ENCODE measurements at places on chromosomes 2 and 18. TPM values are rescaled to one million over a fixed set of nuclear protein-coding genes. Genes with fewer than 3 reads are reported as not detected.
A peak's percentile ranks its signal among the peaks of the same experiment; 100 is the strongest.

DNA sequence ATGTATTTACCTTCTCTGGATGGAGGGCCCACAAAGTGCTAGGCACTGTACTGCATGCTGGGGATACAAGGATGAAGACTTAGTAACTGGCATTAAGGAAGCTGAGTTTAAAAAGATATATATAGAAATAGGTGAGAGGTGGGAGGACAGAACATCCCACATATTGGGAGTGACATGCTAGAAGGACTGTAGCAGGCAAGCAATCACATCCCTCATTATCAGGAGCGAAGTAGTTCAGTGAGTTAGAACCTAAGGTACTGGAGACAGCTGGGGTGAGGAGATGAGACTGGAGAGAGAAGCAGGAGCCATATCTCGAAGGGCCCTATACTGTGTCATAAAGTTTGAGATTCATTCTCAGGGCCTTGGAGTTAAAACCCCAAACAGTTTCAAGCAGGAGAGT is 10.9 kb upstream of the OSBPL1A start:
- no peak for DNase-seq

DNA sequence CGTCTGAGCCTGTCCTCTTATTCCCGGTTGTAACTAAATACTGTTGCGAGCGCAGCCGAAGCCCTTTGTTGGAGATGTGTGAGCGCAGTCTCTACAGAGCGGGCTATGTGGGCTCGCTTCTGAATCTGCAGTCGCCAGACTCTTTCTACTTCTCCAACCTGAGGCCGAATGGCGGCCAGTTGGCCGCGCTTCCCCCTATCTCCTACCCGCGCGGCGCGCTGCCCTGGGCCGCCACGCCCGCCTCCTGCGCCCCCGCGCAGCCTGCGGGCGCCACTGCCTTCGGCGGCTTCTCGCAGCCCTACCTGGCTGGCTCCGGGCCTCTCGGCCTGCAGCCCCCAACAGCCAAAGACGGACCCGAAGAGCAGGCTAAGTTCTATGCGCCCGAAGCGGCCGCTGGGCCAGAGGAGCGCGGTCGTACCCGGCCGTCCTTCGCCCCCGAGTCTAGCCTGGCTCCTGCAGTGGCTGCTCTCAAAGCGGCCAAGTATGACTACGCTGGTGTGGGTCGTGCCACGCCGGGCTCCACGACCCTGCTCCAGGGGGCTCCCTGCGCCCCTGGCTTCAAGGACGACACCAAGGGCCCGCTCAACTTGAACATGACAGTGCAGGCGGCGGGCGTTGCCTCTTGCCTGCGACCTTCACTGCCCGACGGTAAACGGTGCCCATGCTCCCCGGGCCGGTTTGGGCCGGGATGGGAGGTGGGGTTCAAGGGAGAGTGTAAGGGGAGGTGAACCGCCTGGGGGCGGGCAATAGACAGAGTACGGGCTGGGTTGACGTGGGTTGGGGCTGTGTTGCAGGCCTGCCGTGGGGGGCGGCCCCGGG is at the start of gene HOXD12:
Gene HOXD12, plus strand, starts transcription at position 68 of the 819 bp plus-strand sequence. Its CDS starts 7 bp downstream, at position 75.
- no peak for DNase-seq

Gene SNED1
- total RNA-seq: 9.6 TPM

DNA sequence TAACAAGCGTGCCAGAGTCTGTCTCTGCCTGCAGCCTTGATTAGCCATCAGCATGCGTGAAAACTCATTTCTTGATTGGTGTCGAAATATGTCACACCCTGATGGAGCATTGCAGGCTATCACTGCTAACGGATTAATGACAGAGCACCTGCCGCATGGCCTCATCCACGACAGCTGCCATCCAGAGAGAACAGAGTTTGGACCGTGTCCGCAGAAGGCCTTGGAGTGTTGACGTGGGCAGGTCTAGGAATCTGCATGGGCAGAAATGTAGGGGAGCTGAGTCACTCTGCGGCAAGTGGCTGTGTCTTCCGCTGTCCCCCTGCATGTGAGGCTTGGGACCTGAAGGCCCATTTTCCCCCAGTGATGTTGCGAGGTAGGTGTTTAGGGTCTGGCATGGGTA is 43.0 kb downstream of the KLHL29 start:
- no peak for DNase-seq

GRCh38 chr2:165833156-165833555 is 39.1 kb upstream of the GALNT3 start:
- DNase-seq: peak; percentile 52

Gene PUM2
- 99.3 TPM for total RNA-seq

DNA sequence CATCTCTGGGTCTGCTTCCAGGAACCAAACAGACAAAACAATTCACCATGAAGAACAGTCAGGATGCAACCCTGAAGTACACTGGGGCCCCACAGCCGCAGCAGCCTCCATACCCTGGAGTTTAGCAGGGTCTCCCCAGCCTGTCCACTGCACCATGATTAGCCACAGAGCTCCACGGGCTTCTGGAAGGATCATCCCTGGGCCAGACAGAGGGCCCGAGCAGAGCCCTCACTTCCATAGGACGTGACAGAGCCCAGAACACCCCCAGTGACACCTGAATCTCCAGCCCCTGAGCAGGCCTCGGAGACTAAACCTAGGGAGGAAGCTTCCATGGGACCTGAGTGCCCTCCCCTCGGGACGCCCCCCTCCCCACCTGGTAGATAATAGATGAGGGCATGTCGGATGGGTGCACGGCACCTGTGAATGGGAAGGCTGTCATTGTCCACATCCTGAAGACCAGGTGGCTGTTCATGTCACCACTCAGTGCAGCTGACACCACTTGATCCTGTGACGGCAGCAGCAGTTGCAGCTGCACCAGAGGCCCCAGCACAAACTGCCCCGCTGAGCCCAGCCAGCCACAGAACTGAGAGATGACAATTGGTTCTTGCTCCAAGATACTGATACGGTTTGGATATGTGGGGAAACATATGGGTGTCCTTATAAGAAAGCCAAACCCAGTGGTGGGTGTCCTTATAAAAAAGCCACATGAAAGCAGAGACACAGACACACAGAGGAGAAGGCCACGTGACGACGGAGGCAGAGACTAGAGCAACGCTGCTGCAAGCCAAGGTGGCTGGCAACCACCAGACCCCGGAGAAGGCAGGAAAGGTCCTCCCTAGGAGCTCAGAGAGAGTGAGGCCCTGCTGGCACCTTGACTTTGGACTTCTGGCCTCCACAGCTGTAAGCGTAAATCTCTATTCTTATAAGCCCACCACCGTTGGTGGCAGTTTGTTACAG is 23.2 kb downstream of the KIF1A start:
- DNase-seq: no peak

- no peak for DNase-seq
Measured at GRCh38 chr2:7436096-7436906, 519.1 kb downstream of the RNF144A start.

GRCh38 chr2:241891988-241892298 is 22.4 kb downstream of the RTP5 start:
- DNase-seq: no peak

- no peak for DNase-seq
Measured at GRCh38 chr2:105785095-105785847, 40.6 kb downstream of the NCK2 start.

DNA sequence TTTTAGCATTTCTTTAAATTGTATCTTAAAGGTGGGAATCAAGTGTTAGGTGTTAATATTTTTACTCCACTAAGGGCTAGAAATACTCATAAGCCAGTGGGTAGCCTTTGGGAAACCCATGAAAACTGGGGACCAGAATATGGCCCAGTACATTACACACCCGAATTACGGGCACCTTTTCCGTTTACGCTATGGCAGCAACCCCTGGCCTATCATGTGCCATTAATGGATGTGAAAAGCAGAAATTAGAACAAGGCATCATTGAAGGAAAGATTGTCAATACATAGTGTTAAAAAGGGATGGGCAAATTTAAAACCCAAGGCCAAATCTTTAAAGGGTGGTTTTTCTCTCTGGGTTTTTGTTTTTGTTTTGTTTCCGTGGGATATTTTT is 781 bp downstream of the FARP2 start:
- no peak for DNase-seq

Gene PDE11A
- total RNA-seq: 1.4 TPM

GRCh38 chr2:177314194-177314593 is 49.7 kb upstream of the NFE2L2 start:
- DNase-seq: no peak

DNA sequence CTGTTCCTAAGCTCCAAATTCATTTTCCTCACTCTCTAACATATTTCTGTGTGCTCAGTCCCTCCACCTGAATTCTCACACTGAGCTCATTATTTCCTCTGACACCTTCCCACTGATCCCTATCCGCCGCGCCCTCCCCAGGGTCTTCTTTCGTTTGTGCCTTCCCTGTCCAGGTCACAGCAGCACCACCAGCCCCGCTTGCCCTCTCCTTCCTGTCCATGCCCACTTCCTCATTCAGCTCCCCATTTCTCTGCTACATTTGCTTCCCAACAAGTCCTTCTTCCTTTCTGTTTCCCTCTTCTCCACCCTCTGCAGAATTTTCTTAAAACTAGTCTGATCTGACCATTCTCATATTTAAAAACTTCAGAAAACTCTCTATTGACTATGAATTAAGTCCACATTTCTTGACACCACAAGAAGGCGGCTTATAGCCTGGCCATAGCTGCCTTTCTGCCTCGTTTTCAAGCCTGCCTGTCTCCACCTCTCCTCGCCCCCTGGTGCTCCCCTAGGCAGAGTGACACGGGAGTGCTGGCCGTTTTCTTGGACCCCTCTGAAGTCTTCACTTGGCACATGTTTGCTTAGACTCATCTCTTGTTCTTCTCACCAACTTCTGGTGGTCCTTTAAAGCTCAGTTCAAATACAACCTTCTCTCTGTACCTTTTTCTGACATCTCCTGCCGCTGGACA is 138.7 kb upstream of the BOD1L2 start:
- DNase-seq: no peak

DNA sequence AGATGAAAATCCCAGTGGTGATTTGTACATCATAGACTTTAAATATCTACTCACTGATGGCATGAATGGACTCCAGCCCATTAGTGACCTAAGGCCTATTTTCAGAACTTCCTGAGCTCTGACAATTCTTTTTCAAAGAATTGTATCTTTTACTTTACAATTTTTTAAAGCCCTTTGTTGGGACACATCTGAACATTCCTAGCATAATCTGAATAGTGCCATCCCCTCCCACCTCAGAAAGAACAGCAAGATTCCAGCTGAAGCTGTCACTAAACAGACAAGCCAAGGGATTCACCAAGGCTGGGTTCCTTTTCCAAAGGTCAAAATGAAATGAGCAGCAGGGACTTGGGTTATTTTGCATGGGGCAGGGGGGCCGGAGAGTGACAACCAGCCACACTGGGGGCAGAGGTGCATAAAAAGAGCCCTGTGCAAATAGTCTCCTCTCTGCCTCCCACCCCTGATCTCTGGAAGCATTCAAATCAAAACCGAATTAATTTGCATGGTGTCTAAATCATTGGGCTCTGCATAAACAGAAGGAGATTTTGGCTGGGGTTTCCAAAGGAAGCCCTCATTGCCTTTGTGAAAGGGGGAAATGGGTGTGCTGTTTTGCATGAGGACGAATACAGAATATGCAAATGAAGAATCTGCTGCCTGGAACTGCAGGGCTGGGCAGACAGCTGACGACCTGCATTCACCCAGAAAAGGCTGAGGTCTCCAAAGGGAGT is 17.2 kb downstream of the EPHA4 start:
- no peak for DNase-seq

DNA sequence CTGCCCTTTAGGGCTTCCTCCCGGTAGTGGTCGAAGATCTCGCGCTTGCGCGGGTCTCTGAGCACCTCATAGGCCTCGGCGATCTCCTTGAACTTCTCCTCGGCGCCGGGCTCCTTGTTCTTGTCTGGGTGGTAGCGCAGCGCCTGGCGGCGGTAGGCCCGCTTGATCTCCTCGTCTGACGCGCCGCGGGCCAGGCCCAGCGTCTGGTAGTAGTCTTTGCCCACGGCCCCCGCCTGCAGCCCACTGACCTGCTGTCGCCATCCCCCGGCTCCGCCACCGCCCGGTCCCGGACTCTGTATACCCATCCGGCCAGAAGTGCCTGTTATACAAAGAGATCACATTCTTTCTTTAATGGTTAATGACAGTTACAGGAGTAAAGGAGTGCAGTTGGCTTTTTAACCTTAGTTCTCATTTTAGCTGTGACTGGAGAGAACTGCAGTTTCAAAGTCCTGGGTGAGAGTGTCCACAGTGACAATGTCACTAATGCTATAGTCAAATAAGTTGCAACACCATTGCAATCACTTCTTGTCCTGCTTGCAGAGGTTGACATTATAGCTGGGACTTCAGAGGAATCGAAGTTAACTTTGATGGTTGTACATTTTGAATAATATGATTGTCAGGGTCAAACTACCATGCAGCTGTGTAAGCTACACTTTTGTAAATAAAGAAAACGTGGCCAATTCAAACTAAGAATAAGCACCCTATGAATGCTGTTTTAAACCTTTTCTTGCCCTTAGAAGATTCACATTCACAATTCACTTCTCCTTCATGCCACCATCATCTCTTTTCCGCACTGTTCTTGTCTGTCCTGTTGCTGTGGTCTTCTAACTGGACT is 35.3 kb upstream of the CAVIN2 start:
- no peak for DNase-seq

DNA sequence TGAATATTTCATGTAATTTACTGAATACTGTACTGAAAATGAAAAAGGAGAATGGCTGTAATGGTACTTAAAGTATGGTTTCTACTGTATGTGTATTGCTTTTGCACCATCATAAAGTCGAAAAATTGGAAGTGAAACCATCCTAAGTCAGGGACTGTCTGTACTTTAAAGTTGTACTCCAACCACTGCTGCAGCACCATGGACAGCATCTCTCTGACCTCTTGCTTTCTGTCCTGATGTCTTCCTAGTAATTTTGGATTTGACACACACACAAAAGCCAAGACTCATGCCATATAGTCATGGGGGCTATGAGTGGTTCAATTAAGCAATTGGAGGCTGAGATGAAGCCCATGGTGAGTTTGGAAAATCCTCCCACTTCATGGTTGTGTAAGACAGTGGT is 256.3 kb upstream of the PKDCC start:
- DNase-seq: no peak

- no peak for DNase-seq
Measured at GRCh38 chr2:224638301-224638823, 53.2 kb upstream of the CUL3 start.

DNA sequence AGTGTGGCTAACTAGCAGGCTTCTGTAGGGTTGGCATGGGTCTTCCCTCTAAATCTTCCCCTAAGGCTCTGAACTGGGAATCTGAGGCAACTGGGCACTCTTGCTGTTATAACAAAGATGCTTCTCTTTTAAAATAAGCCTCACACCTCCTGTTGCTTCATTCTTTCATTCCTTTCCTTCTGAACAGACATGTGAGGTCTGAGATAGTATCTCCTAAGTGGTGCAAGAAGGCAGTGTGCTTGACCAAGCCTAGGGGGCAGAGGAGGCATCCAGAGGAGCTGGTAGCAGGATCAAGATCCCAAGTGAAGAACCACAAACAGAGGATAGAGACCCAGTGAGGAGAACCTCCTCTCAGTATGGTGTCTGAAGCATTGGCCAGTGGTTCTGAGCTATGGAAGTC is 90.9 kb downstream of the TTC27 start:
- no peak for DNase-seq
